ENCODE measurements at places on chromosomes 1 and 21.

- no peak for DNase-seq
Measured at GRCh38 chr1:76867342-76868130, at the start of gene ST6GALNAC5. TSS of gene ST6GALNAC5 (plus strand) at chr1:76867480.

- no peak for DNase-seq
Measured at GRCh38 chr1:5888606-5889211, 103.5 kb downstream of the NPHP4 start.

DNA sequence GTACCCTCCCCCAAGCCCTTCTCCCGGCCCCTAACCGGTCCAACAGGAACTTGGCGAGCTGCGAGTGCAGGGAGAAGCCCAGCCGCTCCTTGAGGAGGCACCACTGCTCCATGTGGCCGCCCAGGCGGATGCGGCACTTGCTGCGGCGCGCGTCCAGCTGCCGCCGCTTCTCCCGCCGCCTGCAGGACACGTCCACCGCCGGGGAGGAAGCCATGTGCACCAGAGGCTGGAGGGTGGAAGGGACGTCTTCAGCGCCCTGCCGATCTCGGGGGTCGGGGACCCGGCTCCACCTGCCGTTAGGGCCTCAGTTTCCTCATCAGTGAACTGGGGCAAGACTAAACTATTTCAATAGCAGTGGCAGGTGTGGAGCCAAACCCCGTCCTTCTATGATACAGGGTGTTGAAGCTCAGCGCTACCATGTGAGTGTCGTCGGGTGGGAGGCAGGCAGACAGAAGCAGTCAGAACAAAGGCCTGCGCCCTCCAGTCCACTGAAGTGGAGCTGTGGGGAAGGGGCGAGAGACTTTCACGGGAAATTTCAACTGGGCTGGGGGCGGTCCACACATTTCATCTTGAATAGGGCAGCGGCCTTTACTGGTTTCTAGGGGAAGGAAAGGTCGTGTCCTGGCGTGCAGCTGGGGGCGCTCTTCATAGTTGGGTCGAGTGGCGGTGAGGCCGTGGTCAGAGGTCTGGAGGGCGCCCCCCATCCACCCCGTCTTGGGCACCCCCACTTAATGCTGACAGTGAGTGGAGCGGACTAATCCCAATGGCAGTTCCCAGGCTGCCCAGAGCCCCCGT lies 592 bp downstream of the ZNF692 start:
- peak; percentile 58 for DNase-seq

- no peak for DNase-seq
Measured at GRCh38 chr1:73310797-73311381, 887.1 kb downstream of the LRRIQ3 start.

- DNase-seq: no peak
Measured at GRCh38 chr1:39488793-39489566, 2.5 kb upstream of the BMP8A start.

DNA sequence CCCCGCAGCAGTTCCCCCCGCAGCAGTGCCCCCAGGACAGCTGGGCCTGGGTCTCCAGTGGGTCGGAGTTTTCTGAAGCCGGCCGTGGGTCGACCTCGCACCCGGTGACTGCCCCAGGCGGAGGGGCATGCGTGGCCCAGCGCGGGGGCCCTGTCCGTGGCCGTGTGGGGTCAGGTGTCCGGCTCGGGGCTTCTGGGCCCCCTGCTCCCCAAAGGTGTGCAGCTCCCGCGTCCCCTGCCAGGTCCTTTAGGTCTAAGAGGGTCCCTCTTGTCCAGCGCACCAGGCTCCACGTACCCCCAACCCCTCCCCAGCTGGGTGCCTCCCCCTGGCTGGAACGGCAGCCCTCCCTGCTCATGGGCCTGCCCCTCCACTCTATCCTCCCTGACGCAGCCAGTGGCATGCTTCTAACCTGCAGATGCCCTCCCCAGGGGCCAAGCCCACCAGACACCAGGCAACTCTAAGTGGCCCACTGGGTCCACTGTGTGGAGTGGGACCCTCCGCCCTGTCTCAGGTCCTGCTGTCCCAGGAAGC lies 5.9 kb upstream of the HES4 start:
- no peak for DNase-seq

- peak; percentile 99 for DNase-seq
Measured at GRCh38 chr1:243926803-243927245, 76.8 kb upstream of the AKT3 start.

- no peak for DNase-seq
Measured at GRCh38 chr21:32705139-32705538, 22.7 kb downstream of the SYNJ1 start.

DNA sequence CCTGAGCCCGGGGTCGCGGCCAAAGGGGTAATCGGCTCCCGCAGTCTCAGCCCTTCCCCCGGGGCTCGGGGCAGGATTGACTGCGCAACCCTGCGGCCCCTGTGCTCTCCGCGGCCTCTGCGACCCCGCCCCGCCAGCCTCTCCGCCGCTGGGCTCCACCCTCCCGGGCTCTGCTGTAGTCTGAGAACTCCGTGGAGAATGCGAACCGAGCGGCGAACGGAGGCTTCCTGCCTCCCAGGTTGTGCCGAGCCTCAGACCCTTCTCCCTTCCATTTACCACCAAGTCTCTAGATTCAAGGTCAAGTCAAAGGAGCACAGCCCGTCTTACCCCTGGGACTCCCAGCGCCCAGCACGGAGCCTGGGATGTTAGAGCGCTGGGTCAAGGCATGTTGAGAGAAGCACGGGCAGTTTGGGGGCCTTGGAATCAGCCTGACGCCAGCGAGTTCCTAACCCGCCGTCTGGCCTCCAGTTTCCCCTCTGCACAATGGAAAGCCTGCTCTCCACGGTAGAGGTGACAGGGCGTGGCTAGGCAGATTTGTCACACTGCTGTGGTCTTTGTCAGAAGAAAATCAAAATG lies 3.0 kb downstream of the ATP2B4 start:
- DNase-seq: no peak

GRCh38 chr1:24535021-24535424 lies 20.9 kb upstream of the NCMAP start:
- no peak for DNase-seq

DNA sequence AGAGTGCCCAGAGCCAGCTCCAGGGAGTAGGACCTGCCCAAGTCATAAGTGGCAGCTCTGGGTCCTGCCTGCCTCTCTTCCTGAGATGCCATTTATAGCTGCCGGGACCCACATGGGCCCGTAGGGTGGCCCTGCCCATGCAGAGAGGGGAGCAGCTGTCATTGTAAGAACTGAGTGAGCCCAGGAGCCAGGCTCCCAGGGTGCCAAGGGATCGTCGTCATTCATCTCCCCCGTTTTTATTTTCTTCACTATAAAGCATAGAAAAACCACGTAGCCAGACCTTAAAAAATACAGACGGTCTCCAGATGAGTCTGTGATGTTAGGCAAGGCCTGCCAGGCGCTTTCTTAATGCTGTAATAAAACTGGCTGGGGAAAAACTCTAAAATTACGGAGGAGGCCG lies 90.7 kb downstream of the IGSF21 start:
- DNase-seq: no peak

DNA sequence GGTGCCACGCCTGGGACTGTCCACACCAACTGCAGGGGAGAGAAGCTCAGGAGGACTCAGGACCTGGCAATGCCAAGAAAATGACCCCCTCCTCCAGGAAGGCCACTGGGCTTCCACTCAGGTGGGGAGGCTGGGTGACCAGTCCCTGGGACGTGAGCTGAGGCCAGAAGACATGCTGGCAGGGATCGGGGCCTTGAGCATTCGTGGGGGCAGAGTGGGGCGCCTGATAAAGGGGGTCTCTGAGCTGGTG lies 15.3 kb upstream of the COL6A2 start:
- no peak for DNase-seq

DNA sequence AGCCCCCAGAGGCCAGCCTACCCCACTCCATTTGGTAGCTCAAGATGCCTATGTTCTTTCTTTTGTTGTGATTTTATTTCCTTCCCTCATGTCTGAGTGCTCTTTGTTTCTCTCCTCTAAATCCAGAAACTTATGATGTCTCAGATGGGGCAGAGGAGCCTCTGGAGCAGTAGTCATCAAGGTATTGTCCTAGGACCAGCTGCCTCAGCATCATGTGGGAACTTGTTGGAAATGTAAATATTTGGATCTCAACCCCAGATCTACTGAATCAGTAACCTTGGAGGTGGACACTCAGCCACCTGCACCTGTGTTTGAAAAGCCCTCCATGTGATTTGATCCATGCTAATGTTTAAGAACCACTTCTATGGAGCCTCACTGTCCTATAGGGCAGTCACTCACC lies 593.1 kb upstream of the PLXNA2 start:
- no peak for DNase-seq

- no peak for DNase-seq
Measured at GRCh38 chr1:53273526-53273925, 35.2 kb upstream of the MAGOH start.

DNA sequence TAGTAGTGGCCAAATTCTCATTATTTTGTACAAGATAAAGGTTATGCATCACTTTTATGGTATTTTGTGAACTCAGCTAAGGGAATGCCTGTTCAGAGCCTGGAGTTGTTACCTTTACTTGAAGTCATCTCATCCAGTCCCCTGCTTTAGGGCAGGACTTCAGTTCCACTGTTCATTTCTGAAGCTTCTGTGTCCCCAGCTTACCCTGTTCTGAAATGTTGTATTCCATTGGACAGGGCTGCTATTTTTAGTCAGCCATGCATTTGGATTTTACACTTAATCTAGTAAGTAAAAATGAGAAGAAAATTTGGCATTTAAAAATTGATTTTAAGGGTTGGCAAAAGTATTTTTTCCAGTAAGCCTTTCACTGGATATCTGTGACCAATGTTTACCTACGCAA lies 11.6 kb upstream of the C4BPB start:
- no peak for DNase-seq

GRCh38 chr1:9028921-9029705 lies 2.9 kb upstream of the SLC2A7 start:
- DNase-seq: no peak

DNA sequence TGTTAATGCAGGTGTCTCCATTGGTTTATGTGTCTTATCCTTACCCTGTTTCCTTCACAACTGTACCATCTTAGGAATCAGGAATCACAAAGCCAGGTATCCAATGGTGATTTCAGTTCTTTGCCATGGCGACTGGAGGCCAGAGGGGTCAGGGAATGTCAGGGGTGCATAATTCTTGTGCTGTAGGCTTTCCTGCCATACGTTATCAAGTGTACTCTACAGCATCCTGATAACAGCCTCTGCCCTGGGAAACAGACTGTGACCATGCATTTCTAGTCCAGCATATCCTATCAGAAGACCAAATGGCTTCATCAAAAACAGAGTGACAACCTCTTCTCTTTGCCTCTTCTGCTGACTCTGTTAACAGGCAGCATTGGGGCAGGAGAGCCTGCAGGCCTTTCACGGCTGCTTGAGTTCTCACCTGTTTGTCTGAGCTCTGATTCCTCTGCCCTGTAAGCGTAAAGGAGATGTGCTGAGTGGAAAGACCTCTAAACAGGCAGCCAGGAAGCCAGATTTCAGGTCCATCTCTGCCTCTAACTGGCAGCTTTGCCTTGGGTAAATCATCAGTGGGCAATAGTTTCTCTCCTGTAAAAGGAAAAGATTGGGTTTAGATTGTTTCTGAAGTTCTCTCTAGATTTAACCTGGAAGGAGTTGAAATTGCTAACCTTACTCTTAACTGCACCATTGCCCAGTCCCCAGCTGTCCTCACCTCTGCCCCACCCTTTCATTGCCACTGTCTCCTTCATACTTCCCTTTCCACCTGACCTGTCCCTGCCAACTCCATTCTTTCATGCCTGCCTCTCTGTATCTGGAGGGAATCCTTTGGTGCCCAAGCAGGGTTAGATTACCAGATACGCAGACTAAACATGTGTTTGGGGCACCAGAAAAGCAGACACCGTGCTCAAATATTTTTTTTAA lies 80.2 kb downstream of the LRRC8D start:
- no peak for DNase-seq

GRCh38 chr1:206540044-206540780 lies 32.9 kb downstream of the RASSF5 start:
- no peak for DNase-seq

DNA sequence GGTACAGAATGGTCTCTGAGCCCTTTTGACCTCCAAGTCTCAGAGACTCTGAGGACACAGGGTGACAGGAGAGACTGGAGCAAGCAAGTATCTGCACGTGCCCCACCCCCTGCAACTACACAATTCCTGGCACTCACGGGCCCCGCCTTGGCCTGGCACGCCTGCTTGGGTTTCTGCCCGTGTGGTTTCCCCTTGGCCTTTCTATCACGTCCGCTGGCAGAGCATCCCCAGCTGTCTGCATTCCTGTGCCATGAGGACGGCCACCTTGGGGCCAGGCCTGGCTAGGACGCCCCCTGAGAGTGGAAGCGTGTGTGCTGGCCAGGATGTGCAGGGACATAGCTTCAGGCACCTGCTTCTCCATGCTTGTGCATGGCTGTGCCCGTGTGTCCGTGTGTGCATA lies 14.3 kb upstream of the EDN2 start:
- peak; percentile 93 for DNase-seq

DNA sequence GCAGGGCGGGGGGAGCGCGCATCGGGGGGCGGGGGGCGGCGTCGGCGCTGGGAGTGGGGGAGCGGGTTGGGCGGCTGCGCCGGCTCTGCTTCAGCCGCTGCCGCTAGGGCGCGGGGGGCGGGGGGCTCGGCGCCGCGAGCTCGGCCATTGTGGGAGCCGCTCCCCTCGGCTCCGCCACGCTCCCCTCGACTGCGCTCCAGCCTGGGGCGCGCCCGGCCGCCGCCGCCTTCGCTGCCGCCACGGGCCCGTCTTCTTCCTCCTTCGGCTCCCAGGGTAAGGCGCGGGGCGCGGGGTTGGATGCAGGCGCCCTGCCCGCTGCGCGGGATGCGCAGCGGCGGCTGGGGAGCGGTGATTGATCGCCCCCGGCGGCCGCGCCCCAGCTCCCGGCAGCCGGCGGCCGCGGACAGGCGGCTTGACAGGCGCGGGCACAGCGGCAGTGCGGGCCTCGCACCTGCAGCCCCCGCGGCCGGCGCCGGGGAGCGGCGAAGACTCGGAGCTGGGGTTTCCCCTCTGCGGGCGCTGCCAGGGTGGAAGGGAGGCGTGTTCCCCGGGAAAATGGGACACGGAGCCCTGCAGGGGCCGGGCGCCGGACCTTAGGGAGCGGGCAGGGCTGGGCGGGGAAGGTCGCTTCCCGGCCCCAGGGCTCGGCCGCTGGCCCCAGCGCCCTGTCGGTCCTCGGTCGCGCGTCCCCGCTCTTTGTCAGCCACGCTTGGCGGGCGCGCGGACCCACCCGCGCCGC lies 55.3 kb downstream of the NDUFS5 start:
- DNase-seq: no peak

- DNase-seq: peak; percentile 58
Measured at GRCh38 chr1:63704443-63704842, 69.4 kb upstream of the ROR1 start.

- peak; percentile 54 for DNase-seq
Measured at GRCh38 chr21:32256873-32257620, 21.8 kb downstream of the MIS18A start.

DNA sequence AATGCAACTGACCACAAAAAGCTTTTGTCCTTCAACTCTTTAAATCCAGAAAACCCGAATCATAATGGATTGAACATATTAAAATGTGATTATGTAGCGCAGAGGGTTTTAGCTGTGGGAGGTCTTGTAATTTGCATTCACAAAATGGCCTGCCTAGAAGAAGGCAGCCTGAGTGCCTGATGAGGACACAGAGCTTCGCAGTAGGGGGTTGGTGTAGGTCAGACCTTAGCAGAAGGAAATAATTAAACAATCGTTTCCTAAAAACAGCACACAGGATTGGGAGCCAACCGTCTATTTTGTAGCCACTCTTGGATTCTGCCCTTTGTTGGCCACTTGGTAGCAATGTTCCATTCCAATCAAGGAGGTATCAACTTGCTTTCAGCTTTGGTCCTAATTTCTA lies 195.7 kb upstream of the KIAA0040 start:
- DNase-seq: no peak

Measured in RCC 7860 (cell line).